Hematopoietic multipotent progenitor cell treated with erythropoietin and hydrocortisone succinate and interleukin-3 and kit ligand, for 8 days (in vitro differentiated cells): ENCODE measurements at places on chromosomes 1 and 21.

DNA sequence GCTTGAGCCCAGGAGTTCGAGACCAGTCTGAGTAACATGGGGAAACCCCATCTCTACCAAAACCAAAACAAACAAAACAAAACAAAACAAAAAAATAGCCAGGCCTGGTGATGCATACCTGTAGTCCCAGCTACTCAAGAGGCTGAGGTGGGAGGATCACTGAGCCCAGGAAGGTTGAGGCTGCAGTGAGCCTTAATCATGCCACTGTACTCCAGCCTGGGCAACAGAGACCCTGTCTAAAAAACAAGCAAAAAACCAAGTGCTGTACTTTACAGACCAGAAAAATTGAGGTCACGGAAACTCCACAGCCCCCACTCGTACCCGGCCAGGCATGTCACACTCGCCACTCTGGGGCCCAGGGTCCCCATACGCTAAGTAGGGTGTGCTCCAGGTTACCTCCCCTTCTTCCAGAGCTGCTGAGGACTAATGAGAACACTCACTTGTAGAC is 22.9 kb downstream of the ATP2B4 start:
- DNase-seq = no peak

- DNase-seq = peak; percentile 60
Observed at GRCh38 chr1:209248649-209249279, 334.8 kb upstream of the CAMK1G start.

DNA sequence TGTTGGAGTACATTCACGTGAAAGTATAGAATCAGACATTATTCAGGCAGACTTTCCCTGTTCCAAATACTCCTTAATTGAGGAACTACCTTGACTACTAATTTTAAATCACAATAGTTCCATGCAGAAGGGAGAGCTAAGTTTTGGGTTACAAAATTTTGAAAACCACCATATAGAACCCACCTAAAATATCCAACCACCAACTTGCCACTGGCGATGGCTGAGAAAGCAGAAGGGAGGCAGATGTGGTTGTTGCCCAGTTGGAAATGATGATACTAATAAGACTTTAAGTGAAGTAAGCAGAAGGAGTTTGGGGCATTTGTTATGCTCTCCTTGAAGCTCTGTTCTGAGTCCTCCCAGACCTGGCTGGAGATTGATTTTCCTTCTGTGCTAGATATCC is 190.7 kb downstream of the HLX start:
- DNase-seq = no peak

DNA sequence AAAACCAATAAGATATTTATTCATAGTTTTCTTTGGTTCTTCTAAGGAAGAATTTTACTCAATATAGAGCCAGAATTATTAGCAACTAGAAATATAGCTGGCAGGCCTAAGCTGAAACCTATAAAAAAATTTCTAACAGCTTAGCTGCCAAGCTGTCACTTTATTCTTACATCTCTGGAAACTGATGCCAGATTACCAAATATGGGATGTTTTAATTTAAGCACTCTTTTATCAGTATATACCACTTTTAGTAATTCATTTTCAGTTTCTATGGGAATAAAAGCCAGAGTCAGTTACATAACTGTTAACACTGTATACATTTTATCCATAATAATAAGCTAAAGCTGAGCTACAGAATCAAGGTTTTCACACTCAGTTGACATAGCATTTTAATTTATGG is 68.7 kb upstream of the MPC2 start:
- DNase-seq = peak; percentile 27

DNA sequence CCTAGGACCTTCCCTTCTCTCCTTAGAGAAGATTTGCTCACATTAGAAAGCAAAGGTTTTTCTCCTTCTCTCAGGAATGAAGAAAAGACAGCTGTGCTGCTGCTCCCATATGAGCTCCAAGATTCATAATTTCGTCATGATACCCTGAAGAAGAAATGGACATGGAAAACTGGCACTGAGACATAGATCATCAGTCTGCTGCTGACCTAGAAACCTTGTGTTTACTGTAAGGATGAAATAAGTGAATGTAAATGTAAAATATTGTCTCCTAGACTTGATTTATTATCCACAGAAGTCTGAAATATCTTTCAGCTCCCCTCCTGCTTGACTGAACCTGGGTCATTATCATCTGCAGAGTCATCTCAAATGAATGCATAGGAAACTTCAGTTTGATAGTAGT is 77.9 kb downstream of the ZC3H11B start:
- no peak for DNase-seq
